Activated T-cell treated with anti-CD3 and anti-CD28 coated beads, Interleukin-2, amount 50 U/mL, for 72 hours (primary cell): ENCODE measurements at places on chromosomes 4 and X. TPM values are rescaled to one million over a fixed set of nuclear protein-coding genes. Genes with fewer than 3 reads are reported as not detected.

Gene NEIL3
- 29.2 TPM for total RNA-seq

Gene GPR50
- total RNA-seq, result not detected

Gene TNIP3
- 6.1 TPM for total RNA-seq

Gene SYP
- total RNA-seq, result 15.9 TPM

Gene LEF1
- 130 TPM for total RNA-seq

Gene PABPC4L
- total RNA-seq, result not detected

Gene PCDH18
- not detected for total RNA-seq

Gene ZCCHC18
- total RNA-seq, result 3.0 TPM

Gene CC2D2A
- total RNA-seq, result not detected

Gene AKAP14
- total RNA-seq, result not detected

Gene NXF2B
- not detected for total RNA-seq

Gene QRFPR
- not detected for total RNA-seq

Gene CSAG1
- total RNA-seq, result not detected

Gene FAM9C
- total RNA-seq, result 0.09 TPM

Gene AFM
- not detected for total RNA-seq

Gene MAGEC1
- total RNA-seq, result not detected

Gene HSD17B13
- total RNA-seq, result 0.14 TPM

Gene ABLIM2
- 0.34 TPM for total RNA-seq

Gene FMR1NB
- not detected for total RNA-seq

Gene CHST7
- 6.7 TPM for total RNA-seq

Gene ADH1A
- not detected for total RNA-seq

Gene NWD2
- total RNA-seq, result not detected

Gene DACH2
- total RNA-seq, result not detected

Gene FRG2
- not detected for total RNA-seq

Gene PIR
- 0.86 TPM for total RNA-seq

Gene MEPE
- not detected for total RNA-seq

Gene GPR143
- total RNA-seq, result not detected

Gene TMEM47
- not detected for total RNA-seq

Gene ARHGEF38
- total RNA-seq, result not detected

Gene SYNPO2
- 0.31 TPM for total RNA-seq

Gene NCAPG
- 79.1 TPM for total RNA-seq

Gene NIPAL1
- 1.7 TPM for total RNA-seq

Gene RNF212
- 2.3 TPM for total RNA-seq

Gene NDP
- total RNA-seq, result not detected

Gene BRS3
- not detected for total RNA-seq

Gene TTC29
- total RNA-seq, result not detected

Gene ARX
- total RNA-seq, result not detected

Gene ANXA5
- 64.1 TPM for total RNA-seq

Gene NHSL2
- 0.26 TPM for total RNA-seq
